ENCODE measurements at places on chromosomes 7 and 10.
A peak's percentile ranks its signal among the peaks of the same experiment; 100 is the strongest.

GRCh38 chr10:98030991-98031431 is 590 bp upstream of the CRTAC1 start:
- no peak for DNase-seq

GRCh38 chr10:103986360-103986759 is 19.4 kb downstream of the SLK start:
- DNase-seq: no peak

DNA sequence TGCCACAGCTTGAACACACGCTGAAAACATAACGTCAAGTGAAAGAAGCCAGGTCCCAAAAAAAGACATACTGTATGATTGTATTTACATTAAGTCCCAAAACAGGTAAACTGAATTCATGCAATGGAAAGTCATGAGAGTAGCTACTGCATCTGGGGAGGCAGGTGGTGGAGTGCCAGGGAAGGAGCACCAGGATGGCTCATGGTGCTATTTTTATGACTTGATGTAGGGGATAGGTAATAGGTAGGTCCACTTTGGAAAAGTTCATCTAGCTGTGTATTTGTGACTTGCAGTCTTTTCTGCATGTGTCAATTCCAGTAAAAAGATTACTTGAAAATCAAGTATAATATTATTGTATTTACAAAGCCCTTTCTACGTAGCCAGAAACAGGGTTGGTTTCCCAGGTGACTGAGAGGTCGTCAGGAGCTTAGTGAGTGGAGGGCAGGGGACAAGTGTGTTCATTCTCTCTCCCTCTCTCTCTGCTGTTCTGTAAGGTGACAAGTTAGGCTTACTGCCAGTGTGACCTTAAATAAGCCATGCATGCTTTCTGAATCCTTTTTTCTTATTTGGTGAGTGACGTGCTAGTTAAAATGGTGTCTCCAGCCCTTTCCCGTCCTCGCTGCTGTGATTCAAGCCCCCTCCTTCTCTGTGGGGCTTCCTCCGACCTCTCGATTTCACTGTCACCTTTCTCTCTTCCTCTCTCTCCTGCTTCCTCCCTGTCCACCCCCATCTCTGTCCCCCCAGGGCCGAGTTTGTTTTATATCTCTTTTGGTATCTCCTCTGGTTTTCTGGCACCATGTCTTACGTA is 9.4 kb upstream of the PRKCQ start:
- no peak for DNase-seq

- no peak for DNase-seq
Observed at GRCh38 chr7:30531286-30531685, 26.7 kb upstream of the GGCT start.

DNA sequence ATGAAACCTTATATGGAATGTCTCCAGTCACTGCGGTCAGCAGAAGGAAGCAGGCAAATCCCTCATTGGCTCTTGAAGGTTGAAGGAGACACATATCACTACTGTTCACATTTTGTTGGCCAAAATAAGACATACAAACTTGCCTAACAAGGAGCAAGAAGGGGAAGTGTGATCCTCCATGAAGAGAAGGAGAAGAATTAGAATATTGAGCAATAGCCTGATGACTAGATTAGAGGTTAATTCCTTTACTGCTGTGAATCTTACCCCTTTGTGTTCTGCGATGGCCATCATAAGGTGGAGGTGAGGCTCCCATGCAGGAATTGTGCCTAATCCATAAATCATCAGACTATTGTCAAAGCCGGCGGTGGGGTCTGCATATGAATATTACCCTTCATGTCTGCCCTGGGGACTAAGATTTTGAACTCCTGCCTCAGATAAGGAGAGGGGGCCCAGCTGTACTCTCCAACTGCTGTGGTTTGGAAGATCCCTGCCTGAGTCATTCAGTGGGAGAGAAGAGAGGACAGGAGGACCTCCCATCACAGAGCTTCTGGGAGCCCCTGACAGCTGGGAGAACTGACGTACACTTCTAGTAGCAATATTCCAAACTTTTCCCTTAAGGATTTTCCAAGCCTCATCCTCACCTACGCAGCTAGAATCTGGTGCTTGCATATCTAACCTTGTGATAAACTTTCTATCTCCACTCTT is 398.5 kb downstream of the REEP3 start:
- no peak for DNase-seq

- DNase-seq: no peak
Observed at GRCh38 chr10:101940916-101941315, 97.3 kb upstream of the KCNIP2 start.

DNA sequence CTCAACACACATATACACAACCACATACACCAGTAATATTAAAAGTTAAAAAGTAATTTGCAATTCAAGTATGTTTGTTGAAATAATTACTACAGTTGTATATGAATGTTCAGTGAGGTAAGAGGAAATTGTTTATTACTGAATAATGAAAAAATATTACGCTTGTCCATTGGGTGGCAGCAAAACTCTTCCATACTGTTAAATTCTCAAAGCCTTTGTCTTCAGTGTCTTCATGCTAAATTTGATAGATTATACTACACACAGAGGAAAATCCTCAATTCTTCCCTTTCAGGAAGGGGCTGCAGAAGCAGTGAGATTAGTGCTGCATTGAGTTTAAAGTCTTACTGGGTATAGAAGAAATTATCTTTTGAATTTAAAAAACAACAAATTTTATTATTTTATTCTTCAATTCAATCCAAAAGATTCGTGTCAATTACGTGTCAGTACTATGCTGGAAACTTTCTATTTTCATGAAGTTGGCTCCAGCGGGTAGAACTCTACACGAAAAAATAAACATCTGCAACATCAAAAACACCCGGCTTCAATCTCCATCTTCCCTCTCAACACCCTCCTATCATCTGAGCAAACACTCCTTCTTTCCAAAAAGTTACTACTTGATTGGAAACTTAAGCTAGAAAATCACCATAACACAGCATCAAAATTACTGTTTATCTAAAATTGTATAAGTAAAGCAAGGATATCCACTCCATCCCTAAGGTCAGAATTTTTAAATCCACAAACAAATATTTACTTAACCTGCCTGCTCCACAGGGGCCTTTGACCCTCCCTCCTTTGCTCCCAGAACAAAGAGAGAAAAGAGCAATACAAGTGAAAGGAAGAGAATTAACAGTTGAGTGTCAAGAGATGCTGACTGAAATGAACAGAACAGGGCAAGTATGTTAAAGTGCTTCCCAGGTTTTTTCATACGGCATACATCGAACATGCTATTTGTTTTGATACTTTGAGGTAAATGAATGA is 37.0 kb upstream of the TES start:
- no peak for DNase-seq

GRCh38 chr7:114930107-114930661 is 8.3 kb downstream of the MDFIC start:
- DNase-seq: no peak

- DNase-seq: peak; percentile 10
Observed at GRCh38 chr10:91220954-91221675, 652 bp downstream of the PCGF5 start.

- no peak for DNase-seq
Observed at GRCh38 chr7:32104766-32105165, 34.6 kb upstream of the PDE1C start.

- no peak for DNase-seq
Observed at GRCh38 chr10:58641708-58642107, 129.0 kb downstream of the BICC1 start.

GRCh38 chr7:100208911-100209408 is 10.8 kb upstream of the PVRIG start:
- no peak for DNase-seq

- no peak for DNase-seq
Observed at GRCh38 chr7:128831178-128831993, 1.2 kb downstream of the FLNC start.

DNA sequence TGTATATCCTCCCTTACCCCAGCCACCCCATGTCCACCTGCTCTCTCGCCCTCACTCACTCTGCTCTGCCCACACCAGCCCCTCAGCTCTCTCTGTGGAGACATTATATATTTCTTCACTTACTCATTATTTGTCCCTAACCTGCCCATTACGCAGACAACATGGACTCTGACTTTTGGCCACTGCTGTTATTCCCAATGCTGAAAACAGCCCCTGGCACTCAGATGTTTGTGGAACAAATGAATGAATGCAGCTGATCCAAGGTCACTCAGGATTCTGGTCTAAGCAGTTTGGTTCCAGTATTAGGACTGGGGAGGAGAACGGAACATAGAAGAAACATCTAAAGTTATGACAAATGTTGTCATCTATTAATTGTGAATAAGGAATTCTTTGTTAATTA is 26.7 kb downstream of the GNA12 start:
- no peak for DNase-seq

DNA sequence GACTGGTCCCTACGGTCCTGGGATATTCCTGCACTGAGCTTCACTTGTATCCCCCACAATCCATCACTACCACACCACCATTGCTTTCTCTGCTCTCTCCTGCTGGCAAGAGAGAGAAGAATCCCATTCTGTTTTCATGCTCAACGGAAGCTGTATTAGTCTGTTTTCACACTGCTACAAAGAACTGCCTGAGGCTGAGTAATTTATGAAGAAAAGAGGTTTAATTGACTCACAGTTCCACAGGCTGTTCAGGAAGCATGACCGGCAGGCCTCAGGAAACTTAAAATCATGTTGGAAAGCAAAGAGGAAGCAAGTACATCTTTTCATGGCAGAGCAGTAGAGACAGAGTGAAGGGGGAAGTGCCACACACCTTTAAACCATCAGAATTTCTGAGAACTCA is 260.4 kb upstream of the LYZL1 start:
- DNase-seq: no peak

- no peak for DNase-seq
Observed at GRCh38 chr10:96285331-96285752, 14.0 kb upstream of the BLNK start.

DNA sequence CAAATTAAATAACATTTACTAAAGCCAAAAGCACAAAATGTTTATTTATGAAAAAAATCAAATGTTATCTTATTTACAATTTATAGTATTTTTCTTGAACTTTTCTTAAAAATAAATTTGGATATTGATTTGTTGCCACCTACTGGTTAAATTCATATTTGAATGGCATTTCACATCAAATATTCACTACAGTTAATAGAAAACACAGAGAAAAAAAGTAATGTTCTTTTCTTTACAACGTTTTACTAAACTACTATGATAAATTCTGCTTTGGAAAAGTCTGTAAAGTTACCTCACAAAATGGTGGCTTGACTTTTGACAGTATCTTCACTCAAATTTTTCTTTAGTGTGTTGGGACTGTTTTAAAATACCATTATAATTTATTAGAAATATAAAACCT is 52.7 kb downstream of the SRPK2 start:
- no peak for DNase-seq

GRCh38 chr10:62900829-62901571 is 84.8 kb upstream of the EGR2 start:
- DNase-seq: no peak

DNA sequence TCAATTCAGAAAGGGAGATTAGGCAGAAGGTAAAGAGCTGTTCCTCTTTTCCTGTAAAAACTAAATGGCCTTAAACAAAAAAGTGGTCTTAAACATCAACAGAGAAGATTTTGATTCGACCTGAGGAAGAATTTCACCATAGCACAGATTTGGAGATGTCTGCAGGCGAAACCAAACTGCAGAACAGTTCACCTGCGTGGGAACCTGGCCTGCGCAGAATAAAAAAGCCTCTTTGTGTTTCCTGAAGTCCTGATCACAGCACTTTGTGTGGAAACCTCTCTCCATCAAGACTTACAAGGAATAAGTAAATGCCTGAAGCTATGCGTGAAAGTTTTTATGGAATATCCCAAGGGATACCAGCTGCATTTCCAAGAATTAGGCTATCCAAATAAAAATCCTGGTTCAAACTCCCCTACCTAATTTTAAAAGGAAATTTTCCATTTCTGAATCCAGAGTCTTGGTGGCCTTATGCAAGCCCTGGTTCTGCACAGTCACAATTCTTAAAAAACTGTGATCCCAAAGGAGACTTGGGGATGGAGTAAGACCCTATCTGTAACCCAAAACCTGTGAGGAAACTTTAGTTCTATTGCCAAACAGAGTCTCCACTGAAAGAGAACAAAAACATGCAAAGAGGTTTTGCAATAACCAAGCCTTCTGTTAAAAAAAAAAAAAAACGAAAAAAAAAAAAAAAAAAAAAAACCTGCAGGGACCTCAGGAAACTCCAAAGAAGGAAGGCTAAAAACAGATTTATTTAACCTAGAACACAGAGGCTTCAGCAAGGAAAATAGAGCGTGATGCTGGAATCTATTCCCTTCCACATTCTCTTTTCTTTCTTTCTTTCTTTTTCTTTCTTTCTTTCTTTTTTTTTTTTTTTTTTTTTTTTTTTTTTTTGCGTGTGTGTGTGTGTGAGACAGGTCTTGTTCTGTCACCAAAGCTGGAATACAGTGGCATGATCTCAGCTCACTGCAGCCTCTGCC is 10.4 kb downstream of the CALML3 start:
- DNase-seq: no peak

GRCh38 chr7:81449105-81449504 is 320.7 kb downstream of the HGF start:
- no peak for DNase-seq

GRCh38 chr7:118755067-118755625 is 530.6 kb downstream of the ANKRD7 start:
- DNase-seq: no peak

DNA sequence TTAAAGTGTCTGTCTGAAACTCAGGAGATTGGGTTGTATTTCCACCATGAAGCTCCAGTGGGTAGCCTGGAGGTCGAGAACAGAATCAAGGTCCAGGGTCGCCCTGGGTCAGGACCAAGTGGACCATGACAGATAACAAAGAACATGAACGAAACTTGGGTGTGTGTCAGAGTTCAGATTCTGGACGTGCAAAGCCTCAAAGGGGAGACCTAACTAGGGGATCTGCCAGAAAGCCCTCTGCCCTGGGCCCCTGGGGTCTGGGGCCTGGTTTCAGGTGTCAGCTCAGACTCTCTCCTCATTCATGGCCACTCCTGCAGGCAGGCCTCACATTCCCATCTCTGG is 1.6 kb downstream of the RASSF4 start:
- no peak for DNase-seq

GRCh38 chr7:151727579-151728285 is 149.2 kb downstream of the PRKAG2 start:
- DNase-seq: peak; percentile 39

GRCh38 chr10:86003201-86003621 is 363.4 kb downstream of the GRID1 start:
- no peak for DNase-seq

DNA sequence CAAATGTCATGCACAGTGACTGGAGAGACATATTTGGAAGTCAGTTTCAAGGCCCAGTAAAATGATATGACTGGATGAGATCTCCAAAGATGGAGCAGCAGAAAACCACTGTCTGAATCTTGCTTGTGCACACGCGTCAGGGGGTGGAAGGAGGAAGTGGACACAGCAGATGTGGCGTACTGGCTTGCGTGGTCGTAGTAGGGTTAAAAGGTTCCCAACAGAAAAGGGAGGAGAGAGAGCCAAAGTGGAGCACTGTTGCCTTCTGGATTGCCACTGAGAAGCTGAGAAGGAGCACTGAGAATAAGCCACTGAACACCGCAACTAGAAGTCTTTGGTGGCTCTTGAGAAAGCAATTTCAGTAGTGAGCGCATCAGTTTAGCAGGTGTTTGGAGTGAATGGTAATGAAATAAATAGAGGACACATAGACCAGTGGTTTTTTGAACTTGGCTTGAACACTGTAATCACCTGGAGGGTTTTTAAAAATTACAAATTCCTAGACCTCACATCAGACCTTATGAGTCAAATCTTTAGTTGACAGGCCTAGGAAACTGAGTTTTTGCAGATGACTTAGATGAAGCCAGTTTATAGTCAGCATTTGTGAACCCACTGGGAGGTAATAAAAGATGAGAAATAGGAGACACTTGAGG is 227.3 kb downstream of the PTEN start:
- no peak for DNase-seq

All from stimulated activated CD4-positive, alpha-beta T cell treated with anti-CD3 and anti-CD28 coated beads, Interleukin-4, amount 100 ng/mL, for 4 hours (primary cell).